ENCODE measurements at places on chromosomes 1 and 21.

- no peak for DNase-seq
These were observed 115.8 kb downstream of the PLPPR5 start for GRCh38 chr1:98888869-98889268.

GRCh38 chr1:43315963-43316737 is 15.4 kb downstream of the TIE1 start:
- DNase-seq, result no peak

GRCh38 chr1:6591222-6591621 is 11.4 kb downstream of the ZBTB48 start:
- DNase-seq, result no peak

GRCh38 chr1:96206451-96206850 is 515.1 kb upstream of the PTBP2 start:
- no peak for DNase-seq

- peak; percentile 83 for DNase-seq
These were observed 55.5 kb downstream of the TLR5 start for GRCh38 chr1:223087291-223088255.

GRCh38 chr1:156721535-156721934 is 6.7 kb upstream of the METTL25B start:
- no peak for DNase-seq

- no peak for DNase-seq
These were observed at the start of gene NLRP3 for GRCh38 chr1:247415423-247416361. Gene NLRP3, plus strand, starts transcription at chr1:247416173. Its CDS starts 2,628 bp downstream, at chr1:247418801.

- DNase-seq, result no peak
These were observed 7.5 kb upstream of the CYP4A11 start for GRCh38 chr1:46948629-46949416.

DNA sequence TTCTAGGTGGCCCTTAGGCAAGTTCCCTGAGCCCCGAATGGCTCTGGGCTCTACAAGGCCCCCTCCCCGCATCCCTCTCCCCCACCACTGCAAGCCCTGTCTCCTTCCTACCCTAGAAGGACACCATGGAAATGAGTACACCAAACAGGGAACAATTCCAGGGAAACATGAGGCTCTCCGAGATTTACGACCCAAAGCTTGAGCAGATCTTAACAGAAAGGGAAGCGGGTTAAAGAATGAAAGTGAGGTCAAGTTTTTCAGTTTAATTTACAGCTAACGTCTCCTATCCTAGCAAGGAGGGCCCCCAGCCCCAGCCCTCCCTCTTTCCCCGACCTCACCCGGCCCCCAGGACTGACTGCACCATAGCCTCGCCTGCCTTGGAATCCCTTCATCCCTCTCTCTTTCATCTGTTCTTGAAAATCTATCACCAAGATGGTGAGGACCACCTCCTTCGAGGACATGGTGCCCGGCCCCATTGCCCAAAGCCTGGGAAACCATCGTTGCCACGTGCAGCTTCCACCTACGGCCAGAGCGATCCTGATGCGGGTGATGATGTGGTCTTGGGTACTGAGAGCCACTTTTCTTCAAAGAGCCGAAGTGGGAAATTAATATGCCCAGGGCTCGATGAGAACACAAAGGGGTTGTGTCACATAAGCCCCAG is 30.5 kb downstream of the SIM2 start:
- no peak for DNase-seq

- DNase-seq, result no peak
These were observed 25.1 kb upstream of the B3GALT2 start for GRCh38 chr1:193211539-193211938.

DNA sequence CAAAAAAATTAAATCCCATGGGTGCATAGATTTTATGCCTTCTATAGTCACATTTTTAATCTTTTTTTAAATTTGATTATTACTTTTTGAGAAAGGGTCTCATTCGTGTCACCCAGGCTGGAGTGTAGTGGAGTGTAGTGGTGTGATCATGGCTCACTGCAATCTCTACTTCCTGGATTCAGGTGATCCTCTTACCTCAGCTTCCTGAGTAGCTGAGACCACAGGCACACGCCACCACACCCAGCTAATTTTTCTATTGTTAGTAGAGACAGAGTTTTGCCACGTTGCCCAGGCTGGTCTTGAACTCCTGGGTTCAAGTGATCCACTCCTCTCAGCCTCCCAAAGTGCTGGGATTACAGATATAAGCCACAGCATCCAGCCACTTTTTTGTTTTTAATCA is 10.4 kb downstream of the CBR3 start:
- no peak for DNase-seq

DNA sequence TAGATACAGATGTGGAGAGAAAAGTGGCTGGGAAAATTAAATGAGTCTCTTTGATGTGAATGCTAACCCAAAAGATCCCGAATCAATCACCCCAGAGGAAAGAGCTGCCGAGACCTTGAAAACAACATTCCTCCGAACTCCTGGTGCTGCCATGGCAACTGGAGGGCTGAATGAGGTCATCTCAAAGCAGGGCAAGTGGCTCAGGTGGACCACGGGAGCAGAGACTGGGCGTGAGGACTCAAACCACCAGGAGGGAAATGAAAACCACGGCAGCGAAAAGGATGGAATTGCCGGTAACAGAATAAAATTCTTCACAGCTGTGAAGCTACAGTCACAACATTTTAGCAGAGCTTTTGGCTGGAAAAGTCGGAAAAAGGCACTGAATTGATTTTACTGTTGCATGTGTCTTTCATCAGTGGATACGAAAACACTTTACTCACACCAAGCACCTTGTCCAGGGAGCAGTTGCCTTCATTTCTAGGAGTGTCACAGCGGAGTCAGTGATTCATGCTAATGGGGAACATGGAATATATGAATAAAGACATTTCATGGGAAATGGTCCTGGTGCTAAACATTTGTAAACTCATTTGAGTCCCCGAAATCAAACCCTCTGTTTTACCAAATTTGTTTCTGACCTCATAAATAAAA is 23.2 kb upstream of the BECN2 start:
- DNase-seq, result peak; percentile 90

DNA sequence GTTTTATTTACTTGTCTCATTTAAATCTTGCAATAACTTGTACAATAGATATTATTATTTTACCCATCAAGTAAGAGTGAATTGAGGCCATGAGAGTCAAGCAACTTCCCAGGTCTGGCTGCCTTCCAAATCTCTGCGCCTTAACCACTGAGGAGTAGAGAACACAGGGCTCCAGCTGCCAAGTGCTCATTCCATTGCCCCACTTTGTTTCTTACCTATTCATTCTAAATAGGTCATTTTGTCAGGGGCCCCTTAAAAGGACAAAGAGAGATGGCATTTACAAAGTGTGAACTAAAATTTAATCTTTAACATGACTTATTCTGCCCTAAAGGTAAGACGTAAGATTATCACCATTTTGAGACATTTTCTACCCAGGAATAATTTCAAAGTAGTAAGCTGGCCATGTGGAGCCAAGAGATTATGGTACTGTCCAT is 3.5 kb downstream of the PPP1R15B start:
- peak; percentile 69 for DNase-seq

GRCh38 chr21:43269957-43270705 is 101.3 kb downstream of the CRYAA start:
- peak; percentile 65 for DNase-seq

DNA sequence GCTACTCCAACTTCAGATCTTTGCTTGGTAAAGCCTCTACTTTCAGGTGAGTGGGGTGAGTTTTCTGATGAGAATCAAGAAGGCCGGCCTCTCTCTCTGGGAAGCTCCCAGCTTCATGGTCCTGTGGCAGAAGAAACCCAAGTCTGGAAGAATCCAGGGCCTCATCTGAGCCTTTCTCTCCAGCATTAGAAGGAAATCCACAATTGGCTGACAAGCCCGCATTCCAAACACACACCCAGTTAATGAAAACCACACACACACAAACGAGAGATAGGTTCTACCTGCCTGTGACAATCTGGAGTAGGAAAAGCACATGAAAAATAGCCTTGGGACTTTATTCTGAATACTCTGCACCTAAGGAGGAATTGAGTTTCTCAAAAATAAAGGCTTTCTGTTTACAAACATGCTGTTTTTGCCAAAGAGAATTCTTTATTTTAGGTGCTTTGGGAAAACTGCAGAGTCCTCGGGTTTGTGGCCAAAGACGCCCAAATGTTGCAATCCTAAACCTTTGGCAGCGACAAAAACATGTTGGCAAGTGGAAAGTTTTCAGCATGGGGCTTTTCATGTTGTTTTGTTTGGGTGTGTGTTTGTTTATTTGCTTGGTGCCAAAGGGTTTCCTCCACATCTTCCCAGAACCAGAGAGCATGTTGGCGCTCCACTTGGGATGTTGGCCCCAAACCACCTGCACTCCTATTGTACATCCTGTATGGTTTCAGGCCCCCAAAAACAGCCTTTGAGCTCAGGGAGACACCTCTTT is 216.2 kb downstream of the SETD4 start:
- DNase-seq, result no peak

GRCh38 chr1:198888379-198888943 is 249.6 kb downstream of the PTPRC start:
- no peak for DNase-seq

DNA sequence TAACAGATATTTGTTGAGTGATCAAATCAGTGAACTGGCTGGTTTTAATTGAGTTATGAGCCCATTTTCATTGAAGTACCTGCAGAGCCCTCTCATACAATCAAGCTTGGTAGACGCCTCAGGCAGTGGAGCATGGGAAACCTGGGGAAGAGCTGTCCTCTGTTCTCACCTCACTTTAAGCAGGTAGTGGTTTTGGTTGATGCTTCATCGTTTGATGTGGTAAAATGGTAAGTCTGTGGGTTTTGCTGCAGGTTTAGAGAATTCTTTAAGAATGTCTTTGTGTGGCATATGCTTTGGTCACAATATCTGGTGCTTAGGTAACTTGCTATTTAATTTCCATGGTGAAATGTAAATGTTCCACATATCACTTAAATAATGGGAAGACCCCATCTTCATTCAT is 10.0 kb downstream of the LAMC1 start:
- no peak for DNase-seq

DNA sequence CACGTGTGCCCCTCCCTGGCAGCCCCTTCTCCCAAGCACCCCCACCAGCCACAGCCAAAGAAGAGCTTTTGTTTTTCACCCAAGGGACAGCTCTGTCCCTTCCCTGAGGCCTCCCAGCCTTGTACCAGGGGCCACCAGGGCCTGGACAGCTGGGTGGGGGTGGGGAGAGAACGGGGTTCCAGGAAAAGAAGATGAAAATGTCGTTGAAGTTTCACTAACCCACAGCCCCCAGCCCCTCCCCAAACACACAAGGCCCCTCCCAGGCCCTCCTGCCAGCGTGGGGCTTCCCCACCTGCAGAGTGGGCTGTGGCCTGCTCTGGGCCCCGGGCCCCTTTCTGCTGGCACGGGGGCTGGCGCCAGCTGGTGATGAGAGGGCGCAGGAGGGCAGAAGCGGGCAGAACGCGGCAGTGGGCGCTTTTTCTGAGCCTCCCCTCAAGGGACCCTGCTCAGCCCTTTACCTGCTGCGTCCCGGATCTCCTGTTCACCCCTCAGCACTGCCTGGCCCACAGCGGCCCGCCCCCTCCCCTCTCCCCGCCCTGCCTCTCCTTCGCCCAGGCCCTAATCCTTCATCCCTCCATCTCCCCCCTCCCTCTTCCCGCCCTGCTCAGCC is 5.5 kb upstream of the ANKRD65 start:
- peak; percentile 18 for DNase-seq

GRCh38 chr1:232499188-232499587 is 130.7 kb downstream of the SIPA1L2 start:
- no peak for DNase-seq

DNA sequence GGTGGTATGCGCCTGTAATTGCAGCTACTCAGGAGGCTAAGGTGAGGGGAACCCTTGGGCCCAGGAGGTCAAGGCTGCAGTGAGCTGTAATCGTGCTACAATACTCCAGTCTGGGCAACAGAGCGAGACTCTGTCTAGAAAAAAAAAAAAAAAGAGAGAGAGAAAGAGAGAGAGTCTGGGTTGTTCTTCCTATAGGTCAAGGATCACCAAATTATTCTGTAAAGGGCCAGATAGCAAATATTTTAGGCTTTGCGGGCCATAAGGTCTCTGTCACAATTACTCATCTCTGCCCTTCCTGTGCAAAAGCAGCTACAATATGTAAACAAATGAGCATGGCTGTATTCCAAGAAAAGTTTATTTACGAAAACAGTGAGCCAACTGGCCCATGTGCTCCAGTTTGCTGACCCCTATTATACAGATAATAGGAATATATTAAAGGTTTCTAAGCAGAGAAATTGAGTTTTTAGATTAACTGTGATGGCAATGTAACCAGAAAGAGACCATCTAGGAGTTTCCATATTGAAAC is 2.1 kb downstream of the SASS6 start:
- no peak for DNase-seq

GRCh38 chr1:198155253-198155652 is 1.5 kb upstream of the NEK7 start:
- no peak for DNase-seq

- DNase-seq, result no peak
These were observed 39.1 kb downstream of the RIMS3 start for GRCh38 chr1:40626383-40626770.

DNA sequence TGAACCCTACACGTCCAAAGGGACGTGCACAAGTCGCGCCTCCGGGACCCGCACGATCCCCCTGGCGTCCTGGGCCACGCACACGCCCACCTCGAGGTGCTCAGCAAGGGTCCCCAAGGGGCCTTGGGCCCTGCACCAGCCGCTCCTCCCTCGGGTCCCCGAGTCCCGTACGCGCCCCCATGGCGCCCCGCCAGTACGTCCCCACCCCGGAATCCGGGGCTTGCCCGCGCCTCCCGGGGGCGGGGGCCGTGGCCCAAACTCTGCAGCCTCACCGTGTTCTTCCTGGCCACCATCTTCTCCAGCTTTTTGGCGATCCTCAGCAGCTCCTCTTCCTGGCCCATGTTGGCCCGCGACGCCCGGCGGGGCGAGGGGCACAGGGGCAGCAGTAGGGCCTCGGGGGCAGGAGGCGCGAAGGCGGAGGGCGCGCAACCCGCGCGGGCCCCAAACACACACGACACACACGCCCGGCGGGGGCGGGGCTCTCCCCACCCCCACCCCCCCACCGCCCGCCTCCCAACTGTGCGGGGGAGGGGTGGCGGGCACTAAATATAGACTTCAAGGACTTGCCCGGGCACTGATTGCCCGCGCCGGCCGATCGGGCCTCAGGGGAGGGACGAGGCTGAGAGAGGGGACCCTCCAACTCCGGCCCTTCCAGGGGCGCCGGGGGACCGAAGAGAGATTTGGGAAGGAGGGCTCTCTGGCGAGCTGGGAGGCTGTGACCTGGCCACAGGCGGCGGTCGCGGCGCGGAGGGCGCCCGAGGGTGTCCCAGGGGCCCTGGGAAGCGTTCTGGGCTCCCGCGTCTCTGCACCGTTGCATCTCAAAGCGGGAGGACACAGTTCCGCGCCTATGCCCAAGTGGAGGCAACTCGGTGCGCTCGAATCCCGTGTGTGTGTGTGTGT is at the start of gene TCEA3:
Gene TCEA3 (minus strand): TSS at position 456 of the 900 bp plus-strand sequence. CDS start 115 bp downstream, at position 341.
- DNase-seq, result peak; percentile 79

DNA sequence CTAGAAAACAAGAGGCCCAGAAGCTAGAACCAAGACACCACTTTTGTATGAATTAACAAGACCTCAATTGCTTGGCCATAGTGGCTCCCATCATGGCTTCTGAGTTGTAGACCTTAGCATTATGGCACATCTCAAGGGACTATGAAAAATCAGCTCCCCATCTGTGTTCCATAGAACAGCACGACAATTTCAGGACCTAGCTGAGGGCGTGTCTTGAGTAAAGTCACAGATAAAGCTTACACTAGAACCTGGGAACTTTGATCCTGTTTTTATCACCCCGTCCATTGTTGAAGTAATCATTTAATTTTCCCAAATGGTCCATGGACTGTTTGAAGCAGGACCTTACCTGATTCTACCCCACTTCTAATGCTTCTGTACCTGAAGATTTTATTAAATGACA is 44.8 kb downstream of the RUNX1 start:
- no peak for DNase-seq
